Nephron progenitor cell (in vitro differentiated cells): ENCODE measurements at places on chromosomes 3 and 15.

DNA sequence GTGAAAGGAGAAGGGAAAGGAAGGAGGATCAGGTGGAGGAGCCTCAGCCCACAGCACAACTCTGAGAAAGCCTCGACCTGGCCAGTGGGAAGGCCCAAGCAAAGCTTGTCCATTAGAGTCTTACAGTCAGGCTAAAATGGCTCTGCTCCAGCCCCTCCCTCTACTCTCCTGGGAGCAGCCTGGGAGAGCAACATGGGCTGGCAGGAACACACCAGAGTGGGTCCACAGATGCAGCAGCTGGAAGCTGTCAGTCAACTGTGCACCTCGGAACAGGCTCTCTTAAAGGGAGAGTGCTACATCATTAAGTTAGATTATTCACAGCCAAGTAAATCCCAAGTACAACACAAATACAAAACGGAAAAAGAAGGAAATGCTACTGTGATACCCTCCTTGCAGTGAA, 98.0 kb upstream of the LIMD1 start:
- DNase-seq = no peak

- DNase-seq = no peak
Measured at GRCh38 chr3:138443521-138444503, 9.4 kb downstream of the ESYT3 start.

DNA sequence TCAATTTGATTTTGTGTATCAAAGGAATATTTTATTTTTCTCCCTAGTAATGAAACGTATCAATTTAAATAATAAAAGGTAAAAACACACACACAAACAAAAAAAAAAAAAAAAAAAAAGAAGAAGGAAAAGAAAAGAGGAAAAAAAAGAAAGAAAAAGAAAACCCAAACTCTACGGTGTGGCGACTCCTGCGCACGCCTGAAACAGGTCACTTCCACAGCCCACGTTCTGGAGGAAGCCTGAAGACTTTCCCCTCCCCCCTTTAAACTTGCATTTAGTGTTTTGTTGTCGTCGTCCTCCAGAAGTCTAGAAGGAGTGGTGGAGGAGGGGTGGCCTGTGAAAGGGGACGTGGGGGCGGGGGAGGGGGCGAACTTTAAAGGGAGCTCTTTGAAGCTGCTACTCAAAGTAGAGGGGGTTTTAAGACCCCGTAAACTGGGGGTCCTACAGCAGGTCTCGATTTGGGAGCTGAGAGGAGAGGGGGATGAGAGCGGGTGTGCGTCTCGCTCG, 2.3 kb upstream of the TLE3 start:
- DNase-seq = no peak

- DNase-seq = no peak
Measured at GRCh38 chr3:48039487-48040190, 23.4 kb upstream of the MAP4 start.

- DNase-seq = no peak
Measured at GRCh38 chr3:156341831-156342416, 213.0 kb downstream of the SSR3 start.

DNA sequence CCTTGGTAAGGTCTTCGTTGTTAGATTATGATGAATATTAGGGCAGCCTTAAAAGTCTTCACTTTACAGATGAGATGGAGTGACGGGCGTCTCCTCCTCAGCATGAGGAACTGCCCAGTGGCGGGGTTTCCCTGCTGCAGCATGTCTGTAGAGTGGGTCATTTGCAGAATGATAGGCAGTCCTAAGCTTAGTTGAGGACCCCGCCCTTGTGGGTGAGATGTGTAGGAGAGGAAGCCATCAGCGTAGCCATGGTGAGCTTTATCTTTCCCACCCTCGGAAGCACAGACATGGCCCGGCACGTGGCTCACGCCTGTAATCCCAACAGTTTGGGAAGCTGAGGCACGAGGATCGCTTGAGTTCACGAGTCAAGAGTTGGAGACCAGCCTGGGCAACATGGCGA, 877 bp downstream of the NIT2 start:
- DNase-seq = peak; percentile 4

DNA sequence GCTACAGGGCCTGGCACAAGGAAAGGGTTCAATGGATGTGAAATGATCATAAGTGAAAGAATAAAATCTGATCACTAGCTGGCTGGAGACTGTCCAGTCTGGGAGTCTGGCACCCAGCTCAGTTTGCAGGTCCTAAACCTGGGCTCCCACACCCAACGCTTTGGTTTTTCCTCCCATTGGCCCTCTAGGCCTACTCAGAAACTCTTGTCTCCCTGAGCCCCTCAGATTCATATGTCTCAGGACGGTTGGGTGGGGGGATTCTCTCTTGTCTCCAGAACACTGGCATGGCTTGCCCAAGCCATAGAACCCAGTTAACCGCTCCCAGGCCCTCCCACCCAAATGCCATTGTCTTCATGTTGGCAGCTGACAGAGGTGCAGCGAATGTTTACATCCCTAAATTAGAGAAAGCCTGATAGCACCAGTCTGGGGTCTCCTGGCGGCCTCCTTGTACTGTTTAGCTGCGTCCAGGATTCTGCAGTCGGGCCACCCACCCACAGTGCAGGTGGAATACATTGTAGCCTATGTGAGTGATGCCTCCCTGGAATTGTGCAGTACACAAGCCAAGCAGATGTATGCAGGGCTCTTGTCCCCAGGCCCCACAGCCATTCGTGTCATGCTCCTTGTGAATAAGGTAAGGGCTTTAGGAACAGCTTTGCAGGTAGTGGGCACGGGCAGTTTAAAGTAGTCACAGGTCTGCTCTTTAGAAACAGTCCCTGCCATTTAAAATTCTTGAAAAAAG, 266.3 kb downstream of the XXYLT1 start:
- DNase-seq = no peak

DNA sequence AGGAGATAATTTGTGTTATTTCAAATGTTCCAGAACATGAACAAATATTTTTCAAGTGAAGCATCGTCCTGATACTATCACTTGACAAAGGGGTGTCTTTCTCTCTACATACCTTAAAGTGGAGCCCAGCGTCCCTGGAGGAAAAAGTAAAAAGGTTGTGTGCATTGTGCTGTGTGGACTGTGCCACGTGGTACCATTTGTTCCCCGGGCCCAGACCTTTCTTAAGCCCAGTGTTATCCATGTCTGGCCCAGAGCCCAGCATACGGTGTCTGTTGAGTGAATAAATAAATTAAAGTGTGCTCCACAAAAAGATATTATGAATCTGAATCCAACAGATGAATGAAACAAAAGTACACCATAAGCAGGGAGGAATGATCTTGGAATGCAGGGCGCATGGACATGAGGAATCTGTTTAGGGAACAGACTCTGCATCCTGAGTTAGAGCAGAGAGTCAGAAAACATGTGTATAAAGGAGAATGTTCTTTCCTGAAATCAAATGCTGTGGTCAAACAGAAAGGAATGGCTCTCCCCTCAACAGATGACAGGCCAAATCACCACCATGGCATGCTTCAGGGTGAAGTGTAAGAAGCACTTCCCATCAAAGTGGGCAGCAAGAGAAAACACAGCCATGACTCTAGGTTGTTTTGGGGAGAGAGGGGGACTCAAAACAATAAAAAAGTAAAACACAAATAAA, 8.1 kb upstream of the PRSS50 start:
- no peak for DNase-seq

- DNase-seq = no peak
Measured at GRCh38 chr15:31148297-31149087, 47.0 kb upstream of the TRPM1 start.

GRCh38 chr3:177378168-177378567, 180.9 kb upstream of the TBL1XR1 start:
- no peak for DNase-seq

DNA sequence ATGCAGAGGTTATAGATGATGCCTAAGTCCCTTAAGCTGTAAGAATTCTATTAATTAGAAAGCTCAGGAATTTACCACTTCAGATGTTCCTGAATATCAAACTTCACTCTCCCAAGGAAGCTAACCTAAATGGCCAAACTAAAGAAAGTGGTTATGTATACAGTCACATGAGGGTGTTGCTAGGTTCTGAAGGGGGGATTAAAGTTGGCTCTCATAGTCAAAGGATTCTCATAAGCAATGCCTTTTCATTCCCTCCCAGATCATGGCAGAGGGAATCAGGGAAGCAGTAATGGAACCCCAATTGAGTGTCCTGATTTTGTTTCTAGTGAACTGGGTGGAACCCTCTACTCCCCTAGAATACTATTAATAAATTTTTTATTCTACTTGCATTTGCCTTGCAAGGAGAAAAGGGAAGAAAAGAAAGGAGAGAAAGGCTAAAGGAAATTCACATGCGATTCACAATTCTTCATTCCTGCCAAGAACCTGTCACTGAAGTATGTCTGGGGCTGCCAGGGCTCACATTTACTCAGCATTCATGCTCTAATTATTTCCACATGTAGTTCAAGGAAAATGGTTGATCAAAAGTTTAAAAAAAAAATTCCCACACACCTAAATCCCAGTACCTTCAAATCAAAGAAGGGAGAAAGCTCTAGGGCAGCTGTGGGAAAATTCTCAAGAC, 25.1 kb downstream of the FSTL1 start:
- DNase-seq = no peak

- no peak for DNase-seq
Measured at GRCh38 chr3:105304487-105304886, 62.2 kb upstream of the ALCAM start.

DNA sequence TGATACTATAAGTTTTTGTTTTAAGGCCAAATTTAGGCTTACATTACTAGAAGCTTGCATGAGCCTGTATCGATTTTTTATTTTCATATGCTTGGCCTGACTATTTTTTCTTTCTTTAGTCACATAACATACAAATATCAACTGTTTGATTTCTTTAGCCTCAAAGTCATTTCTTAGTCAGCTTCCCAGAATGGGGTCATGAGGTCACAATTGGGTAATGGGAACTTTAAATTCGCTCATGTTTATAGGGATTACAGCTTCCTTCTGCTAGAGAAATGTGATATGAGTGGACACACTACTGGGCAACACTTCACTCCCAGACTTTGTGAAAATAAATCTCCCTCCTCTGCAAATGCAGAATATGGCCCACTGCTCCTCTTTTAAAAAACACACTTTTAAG, 9.1 kb upstream of the TIPARP start:
- DNase-seq = no peak

DNA sequence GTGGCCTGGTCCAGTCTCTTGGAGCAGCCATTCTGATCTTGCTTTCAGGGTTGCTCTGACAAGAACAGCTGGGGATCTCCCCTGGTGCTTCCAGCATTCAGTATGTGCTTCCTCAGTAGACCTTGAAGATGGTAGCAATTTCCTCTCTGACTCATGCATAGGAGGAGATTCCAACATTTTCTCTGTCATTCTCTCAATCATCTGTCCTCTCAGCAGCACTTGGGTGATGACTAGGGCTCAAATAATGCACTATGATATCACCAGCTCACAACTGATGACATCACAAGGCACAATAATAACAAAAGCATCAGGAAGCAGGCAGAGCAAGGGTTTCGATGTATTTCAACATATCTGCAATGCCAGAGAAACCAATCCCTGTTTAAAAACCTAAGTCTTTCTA, 52.7 kb downstream of the NFKBIZ start:
- no peak for DNase-seq

GRCh38 chr3:188292827-188293226, 138.9 kb downstream of the LPP start:
- DNase-seq = no peak

DNA sequence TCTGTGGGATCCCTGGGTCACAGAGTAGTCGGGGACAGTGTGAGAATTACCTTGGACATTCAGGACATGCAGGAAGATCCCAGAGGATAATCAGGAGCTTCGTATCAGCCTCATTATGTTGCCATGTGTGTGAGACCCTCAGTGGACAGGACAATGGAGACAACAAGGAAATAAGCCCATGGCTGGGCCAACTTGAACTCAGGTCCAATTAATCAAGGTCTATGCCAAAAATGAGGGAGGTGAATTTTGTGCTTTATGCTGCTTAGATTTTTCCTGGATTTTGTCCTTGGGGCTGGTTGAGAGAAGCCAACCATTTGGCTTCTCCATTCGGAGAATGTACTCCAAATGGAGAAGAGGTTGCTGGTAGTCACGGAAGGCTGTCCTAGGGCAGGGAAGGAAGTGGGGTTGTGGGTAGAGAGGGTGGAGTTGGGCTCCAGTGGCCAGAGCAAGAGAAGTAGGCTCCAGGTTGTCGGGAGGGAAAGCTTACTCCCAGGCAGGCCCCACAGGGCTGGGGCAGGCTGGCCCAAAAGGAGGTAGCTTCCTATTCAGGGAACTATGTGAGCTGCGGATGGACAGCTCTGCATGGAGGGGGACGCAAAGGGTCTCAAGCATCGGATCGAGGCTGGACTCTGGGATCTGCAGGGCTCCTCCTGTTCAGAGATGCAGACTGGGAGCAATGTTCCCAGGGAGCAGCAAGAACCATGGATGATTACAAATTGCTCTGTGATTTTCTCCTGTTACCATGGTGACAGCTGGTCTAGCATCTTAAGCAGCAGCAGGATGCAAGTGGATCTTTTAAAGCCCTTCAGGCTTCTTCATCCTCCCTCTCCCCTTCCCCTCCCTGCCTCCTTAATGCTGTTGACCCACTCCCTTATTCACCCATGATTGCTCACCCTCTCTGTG, 91.1 kb downstream of the WNT7A start:
- DNase-seq = no peak

DNA sequence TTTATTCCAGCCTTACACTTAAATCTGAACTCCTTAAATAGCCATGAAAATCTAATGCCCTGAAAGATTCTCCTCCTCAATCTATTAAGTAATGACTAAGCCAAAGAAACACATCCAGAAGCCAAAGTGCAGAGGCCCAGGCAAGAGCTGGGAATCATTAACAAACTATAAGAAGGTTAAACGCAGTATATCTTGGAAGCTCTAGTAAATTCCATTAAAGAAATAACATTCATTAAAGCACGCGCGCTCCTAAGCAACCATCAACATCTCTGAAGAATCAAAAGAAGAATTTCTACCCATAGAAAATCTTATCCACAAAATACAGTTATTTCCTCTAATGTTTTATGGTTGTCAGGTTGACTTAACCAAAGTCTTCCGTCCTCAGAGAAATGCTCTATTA, 29.5 kb downstream of the MB21D2 start:
- DNase-seq = no peak

DNA sequence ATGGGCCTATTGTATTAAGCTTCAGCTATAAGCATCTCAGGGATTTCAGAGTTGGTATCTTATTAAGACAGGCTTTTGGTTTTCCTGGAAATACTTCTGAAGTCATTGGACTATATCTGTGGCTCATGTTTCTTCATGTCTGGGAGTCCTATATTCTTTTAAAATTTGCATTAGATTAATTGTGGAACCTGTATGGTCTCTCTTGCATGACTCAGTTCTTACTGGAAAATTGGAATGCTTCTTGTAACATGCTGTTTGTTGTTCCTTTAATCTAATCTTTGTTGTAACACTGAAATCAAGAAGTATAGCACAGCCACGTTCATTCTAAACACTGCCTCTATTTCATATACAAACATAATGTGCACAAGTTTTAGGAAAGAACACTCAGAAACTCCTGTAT, 208.1 kb downstream of the RBMS3 start:
- no peak for DNase-seq
